ENCODE measurements at places on chromosomes 2 and 18. TPM values are rescaled to one million over a fixed set of nuclear protein-coding genes. Genes with fewer than 3 reads are reported as not detected.

Gene MEP1B
- total RNA-seq = not detected

Gene CCDC178
- total RNA-seq = not detected

Gene REV1
- 53.7 TPM for total RNA-seq

Gene C2orf92
- 17.2 TPM for total RNA-seq

Gene ATL2
- 62.1 TPM for total RNA-seq

Gene RPRM
- 0.20 TPM for total RNA-seq

Gene C2orf80
- total RNA-seq = not detected

DNA sequence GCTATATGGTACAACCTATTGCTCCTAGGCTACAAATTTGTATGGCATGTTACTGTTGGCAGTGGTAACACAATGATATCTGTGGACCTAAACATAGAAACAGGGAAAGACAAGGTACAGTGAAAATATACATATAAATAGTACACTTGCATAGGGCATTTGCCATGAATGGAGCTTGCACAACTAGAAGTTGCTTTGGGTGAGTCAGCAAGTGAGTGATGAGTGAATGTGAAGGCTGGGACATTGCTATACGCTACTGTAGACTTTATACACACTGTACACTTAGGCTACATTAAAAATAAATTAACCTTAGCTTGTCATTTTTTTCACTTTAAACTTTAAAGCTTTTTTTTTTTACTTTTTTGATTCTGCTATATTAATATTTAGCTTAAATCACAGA is 500.0 kb upstream of the SETBP1 start:
- no peak for DNase-seq
- no peak overlapping the region for H3K27ac ChIP-seq
- no peaks in the 10 kb centered on the region for H3K36me3 ChIP-seq
- no peak overlapping the region for H3K4me3 ChIP-seq
- H3K27me3 ChIP-seq = no peaks in the 10 kb centered on the region

GRCh38 chr2:74007711-74008110 is 23.0 kb downstream of the TET3 start:
- no peak overlapping the region for H3K27ac ChIP-seq
- H3K4me3 ChIP-seq = no peak overlapping the region
- peaks cover 12% of the 10 kb centered on the region for H3K36me3 ChIP-seq

DNA sequence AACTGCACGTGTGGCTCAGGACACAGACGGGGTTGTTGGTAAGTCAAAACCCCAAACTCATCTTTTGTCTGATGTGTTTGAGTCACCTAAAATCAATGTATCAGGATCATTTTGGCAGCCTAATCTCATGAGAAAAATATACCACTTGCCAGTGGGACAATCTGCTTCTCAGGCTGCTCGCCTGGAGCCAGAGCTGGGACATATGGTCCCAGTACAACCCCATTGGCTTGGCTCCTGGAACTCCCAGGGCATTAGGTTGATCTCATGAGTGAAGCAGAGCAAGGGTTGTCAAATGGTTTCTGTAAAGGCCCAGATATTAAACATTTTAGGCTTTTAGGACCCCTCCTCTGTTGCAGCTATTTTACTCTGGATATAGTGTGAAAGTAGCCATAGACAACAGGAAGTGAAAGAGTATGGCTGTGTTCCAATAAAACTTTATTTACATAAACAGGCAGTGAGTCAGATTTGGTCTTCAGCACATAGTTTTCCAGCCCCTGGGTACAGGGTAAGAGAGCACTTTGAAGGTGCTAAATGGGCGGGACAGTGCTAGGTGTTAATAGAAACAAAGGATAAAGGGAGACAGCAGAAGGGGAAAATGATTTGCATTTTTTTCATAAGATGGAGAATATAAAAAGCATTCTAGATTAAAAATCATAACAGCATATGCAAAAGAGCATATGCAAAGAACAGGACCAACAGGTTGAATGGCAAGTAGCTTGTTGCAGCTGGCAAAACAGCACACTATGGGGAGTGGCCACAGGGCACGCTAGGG is 290.8 kb downstream of the KCNS3 start:
- H3K27ac ChIP-seq = no peak overlapping the region
- H3K4me3 ChIP-seq = no peak overlapping the region
- peaks cover 3% of the 10 kb centered on the region for H3K27me3 ChIP-seq
- no peaks in the 10 kb centered on the region for H3K4me1 ChIP-seq
- H3K36me3 ChIP-seq = no peaks in the 10 kb centered on the region

- no peaks in the 10 kb centered on the region for H3K36me3 ChIP-seq
- H3K27me3 ChIP-seq = no peaks in the 10 kb centered on the region
- H3K4me3 ChIP-seq = no peak overlapping the region
- H3K27ac ChIP-seq = no peak overlapping the region
These were observed 383.7 kb downstream of the CDH2 start for GRCh38 chr18:27793013-27793785.

DNA sequence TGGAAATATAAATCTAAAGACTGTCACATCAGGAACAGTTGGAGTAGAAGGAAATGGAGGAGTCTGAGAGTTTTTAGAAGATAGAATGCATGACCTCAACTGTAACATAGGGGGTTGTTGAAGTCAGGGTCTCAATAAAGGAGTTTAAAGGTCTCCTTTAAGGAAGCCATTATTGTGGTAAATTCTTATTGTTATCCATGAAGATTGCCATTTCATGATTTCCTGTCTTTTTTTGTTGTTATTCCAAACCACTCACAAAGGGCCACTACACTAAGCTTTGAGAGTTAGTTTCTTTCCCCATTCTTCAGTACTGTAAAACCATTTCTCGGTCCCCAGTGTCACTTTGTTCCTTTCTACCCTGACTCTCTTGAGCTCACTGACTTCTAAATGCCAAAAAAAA is 134.0 kb downstream of the DTNA start:
- no peaks in the 10 kb centered on the region for H3K4me1 ChIP-seq
- no peak for DNase-seq
- peaks cover 2% of the 10 kb centered on the region for H3K36me3 ChIP-seq
- H3K4me3 ChIP-seq = no peak overlapping the region

GRCh38 chr2:35298493-35298892 is 1057.1 kb upstream of the CRIM1 start:
- no peaks in the 10 kb centered on the region for H3K27me3 ChIP-seq
- H3K4me3 ChIP-seq = no peak overlapping the region
- H3K4me1 ChIP-seq = no peaks in the 10 kb centered on the region
- no peak for DNase-seq
- no peak overlapping the region for H3K27ac ChIP-seq
- no peaks in the 10 kb centered on the region for H3K36me3 ChIP-seq

- H3K27me3 ChIP-seq = no peaks in the 10 kb centered on the region
- no peaks in the 10 kb centered on the region for H3K4me1 ChIP-seq
These were observed 11.4 kb downstream of the REG1A start for GRCh38 chr2:79131687-79132086.

DNA sequence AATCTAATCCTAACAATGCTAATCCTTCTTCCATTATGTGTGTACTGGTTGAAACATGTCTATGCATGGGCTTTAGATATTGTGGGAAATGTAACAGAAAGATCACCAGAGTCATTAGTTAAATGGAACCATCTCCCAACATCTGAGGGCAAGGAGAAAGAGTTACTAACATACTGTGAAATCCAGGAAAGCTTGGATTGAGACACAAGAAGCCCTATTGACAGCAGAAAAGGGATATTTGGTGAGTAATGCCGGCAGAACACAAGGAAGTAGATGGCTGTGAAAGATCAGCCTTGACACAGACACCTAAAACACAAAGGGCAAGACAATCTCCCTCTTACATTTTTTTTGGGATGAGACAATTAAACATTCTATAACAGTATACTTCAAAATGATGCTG is 28.5 kb upstream of the LAMA1 start:
- DNase-seq = no peak
- H3K36me3 ChIP-seq = no peaks in the 10 kb centered on the region
- no peak overlapping the region for H3K27ac ChIP-seq
- no peak overlapping the region for H3K4me3 ChIP-seq
- H3K27me3 ChIP-seq = no peaks in the 10 kb centered on the region

GRCh38 chr2:119304847-119305246 is 61.8 kb downstream of the C2orf76 start:
- H3K27me3 ChIP-seq = no peaks in the 10 kb centered on the region
- no peak overlapping the region for H3K4me3 ChIP-seq
- no peak for DNase-seq

DNA sequence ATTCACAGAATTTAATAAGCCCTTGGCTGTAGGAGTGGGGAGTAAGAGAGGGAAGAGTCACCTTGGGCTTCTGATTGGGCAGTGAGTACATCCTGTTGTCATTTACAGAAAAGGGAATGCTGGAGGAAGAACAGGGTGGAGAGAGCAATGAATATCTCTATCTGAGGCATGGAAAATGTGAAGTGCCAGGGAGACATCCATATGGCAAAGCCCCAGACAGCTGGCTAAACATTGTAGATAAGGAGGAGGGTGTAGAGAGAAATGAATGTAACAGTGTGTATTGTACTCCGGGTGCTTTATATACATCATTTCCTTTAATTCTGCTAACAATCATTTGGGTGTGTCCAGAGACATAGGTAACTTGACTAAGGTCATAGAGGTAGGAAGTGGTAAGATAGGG is 103.5 kb downstream of the UPP2 start:
- no peaks in the 10 kb centered on the region for H3K4me1 ChIP-seq
- H3K27ac ChIP-seq = no peak overlapping the region
- no peaks in the 10 kb centered on the region for H3K36me3 ChIP-seq
- no peak overlapping the region for H3K4me3 ChIP-seq
- H3K27me3 ChIP-seq = peaks cover 15% of the 10 kb centered on the region
- DNase-seq = no peak

DNA sequence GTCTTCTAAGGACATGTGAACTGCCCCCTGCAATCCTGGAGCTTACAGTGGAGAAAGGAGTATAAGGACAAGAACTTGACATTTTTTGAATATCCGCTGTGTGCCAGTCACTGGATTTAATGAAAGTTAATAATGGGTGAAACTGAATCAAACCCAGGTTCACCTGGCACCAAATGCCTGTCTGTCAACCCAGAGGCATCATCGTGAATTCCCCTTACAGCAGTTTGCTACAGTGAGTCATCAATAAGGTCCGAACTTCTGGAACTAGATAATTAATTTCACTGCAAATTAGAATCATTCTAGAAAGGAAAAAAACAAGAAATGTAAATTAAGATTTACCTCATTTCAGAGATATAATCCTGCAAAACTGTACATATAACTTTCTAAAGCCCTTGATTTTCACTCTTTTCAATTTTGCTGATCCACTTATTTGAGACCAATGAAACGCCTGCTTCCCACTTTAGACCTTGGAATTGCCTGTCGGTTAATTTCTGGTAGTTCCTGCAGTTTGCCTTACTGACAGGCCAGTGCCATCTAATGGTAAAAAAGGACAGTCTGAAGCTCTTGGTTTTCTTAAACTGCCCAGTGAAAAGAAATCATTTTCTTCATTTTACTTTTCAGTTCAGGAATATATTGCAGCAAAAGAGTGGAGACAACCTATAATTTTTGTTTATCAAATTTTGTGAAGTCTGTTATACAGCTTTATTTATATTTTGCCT is 8.2 kb downstream of the DSG2 start:
- H3K4me1 ChIP-seq = no peaks in the 10 kb centered on the region
- no peak for DNase-seq
- H3K27me3 ChIP-seq = peaks cover 3% of the 10 kb centered on the region
- H3K27ac ChIP-seq = no peak overlapping the region
- no peak overlapping the region for H3K4me3 ChIP-seq
- no peaks in the 10 kb centered on the region for H3K36me3 ChIP-seq

DNA sequence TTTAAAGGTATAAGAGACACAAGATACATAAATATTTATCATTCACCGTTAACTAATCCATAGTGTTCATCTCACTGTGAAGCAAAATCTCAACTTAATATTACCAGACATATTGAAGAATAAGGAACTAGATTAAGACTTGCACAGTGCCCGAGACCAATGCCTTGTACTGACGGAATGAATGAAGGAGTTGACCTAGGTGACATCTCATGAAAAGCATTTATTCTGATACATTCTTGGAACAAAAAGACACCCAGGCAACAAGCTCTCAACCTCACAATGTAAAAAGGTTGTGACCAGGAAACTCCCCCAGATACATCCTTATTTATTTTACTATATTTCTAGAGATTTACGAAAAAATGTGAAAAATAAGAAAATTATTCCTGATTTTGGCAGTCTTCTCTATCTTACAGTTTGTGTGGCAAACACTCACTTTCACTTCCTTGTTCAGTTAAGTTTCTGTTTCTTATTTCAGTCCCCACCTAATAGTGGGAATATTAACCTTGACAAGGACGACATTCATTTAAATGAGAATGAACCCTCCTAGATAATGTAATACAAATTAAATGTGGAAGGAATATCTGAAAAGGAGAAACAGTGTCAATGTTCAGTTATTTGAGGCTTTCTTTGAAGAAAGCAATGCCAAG is 28.4 kb downstream of the M1AP start:
- H3K4me1 ChIP-seq = peaks cover 5% of the 10 kb centered on the region
- H3K27ac ChIP-seq = no peak overlapping the region
- no peaks in the 10 kb centered on the region for H3K36me3 ChIP-seq
- H3K4me3 ChIP-seq = no peak overlapping the region
- H3K27me3 ChIP-seq = peaks cover 11% of the 10 kb centered on the region

DNA sequence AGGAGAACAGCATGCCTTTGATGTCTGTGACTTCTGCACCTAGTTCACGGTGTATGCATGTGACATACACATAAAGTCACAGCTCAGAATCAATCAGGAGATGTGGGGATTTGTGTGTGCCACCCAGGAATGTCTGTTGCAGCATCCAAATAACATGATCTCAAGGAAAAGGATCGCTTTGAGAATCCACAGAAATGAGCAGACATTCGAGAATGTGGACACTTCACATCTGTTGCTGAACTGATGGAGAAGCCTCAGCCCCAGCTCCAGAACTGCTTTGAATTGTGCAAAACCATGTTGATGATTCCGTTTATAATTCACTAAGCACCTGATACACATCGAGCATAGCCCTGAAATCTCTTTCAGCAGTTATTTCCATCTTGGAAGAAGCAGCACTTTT is 208.6 kb downstream of the CMPK2 start:
- no peaks in the 10 kb centered on the region for H3K4me1 ChIP-seq
- no peak overlapping the region for H3K4me3 ChIP-seq
- DNase-seq = no peak
- H3K27me3 ChIP-seq = no peaks in the 10 kb centered on the region

DNA sequence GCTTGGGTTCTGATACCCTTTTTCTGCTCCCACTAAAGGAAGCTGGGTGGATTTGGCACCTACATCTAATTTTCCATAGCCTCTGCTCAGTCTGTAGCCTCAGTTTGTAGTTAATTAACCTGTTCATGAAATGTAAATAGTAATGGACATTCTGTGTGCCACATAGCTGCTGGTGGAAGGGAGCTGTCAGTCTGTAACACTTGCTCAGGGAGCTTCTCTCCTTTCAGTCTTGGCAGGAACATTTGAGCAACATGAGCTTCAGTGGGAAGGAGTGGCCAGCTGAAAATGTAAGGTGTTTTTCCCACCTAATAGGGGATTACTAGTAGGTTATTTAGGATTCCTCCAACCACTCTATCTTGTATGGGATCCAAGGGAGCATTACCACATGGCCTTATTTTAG is 203.4 kb downstream of the ASXL3 start:
- H3K36me3 ChIP-seq = no peaks in the 10 kb centered on the region
- no peak overlapping the region for H3K4me3 ChIP-seq
- H3K27ac ChIP-seq = no peak overlapping the region
- H3K27me3 ChIP-seq = no peaks in the 10 kb centered on the region
